Activated T-helper 1 cell treated with anti-CD3 and anti-CD28 coated beads, Interleukin-2, amount 50 U/mL, for 16 hours (primary cell): ENCODE measurements at places on chromosomes 12 and 14.

DNA sequence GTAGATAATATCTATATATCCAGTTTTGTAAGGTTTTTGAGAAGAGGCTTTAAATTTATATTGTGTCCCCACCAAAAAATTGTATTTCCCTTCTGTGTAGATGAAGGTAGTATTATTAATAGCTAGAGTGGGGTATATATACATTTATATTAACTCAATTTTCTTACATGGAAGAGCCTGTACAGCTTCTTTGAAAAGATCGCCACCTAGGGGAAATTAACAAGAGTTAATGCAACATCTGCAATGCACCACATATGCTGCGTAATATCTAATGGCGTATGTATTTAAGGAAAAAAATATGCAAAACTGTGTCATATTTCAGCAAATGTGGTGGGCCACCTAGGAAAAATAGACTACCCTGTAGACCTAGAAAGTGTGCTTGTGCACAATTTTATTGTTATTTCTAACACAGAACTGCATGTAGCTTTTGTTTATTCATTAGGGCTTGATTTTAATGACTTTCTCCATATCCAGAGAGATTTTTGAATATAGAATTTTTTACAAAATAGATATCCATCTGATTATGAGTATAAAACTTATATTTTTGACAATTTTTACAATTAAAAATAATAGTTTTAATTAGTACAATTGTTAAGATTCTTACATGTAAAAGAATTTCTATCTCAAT lies 14.0 kb downstream of the CCER1 start:
- no peak for DNase-seq

DNA sequence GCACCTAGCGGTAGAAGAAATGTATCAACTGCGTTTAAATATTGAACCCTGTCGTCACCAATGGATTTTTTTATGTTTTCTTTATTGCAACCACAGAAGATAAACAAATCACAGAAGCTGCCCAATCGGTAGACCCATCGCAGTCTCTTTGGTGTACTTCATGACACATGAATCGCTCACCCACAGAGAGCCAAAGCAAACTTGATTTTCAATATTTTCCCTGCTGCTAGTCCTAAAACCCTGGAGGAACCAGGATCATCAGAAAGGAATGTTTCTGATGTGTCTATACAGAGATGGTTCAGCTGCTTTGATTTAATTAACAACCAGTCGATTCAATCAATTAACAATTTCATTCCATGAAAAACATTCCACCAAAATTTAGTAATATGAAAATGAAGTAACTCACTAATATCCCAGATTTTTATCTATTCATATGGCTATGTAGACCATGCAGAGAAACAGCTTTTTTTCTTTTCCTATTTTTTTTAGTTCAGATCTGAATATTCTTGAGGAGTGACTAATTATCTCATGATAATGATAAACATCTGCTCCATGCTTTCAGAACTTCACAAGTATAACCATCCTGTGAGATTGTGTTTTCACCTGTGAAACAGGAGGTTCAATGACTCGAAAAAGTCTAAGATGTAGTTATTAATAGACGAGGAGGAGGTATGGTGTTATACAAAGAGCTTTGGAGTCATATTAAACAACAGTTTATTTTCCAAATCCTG lies 46.1 kb downstream of the DIO2 start:
- DNase-seq, result no peak

DNA sequence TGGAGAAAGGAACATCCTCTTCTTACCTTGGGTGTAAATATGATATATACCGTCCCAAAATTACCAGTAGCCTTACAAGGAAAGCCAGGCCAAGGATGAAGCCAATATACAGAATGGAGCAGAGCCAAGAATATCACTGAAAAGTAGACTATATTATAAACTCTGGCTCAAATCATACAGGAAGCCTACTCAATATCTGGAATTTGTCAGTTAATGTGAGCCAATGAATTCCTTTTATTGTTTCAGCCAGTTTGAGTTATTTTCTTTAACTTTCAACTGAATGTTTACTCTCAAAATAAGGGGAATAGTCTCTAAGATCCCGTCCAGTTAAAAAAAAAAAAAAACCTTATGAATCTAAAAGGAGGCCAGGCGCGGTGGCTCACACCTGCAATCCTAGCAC lies 9.8 kb upstream of the DENND5B start:
- no peak for DNase-seq

DNA sequence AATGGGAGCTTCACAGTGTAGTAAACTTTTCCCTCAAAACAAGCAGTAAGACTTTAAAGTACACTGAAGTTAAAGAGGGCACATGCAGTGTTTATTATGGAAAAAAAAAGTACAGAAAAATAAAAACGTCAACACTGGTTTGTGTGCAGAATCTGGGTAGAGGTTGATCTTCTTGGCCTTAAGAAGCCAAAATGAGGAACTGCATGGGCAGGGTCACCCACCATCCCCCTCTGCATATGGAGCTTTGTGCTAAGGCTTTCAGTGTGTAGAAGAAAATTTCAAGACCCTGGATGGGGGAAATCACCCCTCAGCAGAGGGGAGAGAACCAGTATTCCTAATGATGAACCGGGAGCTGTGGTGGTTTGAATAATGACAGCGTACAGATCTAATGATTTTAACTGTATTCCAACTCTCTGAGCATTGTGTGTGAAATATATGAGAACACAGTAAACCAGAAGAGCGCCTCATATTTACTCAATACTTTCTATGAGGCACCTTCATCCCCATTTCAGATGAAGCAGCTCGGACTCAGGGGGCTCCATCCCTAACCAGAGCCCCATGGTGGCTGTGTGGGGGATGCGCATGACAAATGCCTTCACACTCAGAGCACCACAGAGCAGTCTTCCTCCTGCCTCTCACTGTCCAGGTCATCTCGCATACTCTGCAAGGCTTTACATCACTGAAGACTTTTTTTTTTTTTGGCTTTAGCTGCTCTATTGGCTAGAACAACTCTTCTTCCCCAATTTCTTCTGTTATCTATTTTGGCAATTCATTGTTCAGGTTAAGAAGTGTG lies 33.4 kb downstream of the ACADS start:
- DNase-seq, result no peak

DNA sequence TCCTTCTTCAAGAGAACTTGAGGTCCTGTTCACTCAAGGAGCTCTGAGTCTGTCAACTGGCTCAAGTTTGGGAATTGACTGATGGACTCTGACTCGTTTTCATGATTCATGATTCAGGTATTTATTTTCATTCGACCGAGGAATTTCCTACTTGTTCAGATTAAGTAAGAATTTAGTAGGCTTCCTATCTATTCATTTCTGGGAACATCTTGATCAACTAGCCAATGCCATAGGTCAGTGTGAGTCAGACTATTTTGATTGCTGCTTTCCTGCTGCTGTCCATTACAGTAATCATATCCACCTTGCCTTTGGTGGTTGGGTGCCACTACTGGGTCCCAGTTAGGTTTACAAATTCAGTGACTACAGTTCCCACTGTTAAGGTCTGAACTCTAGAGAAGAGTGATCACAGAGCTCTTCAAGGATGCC lies 6.1 kb downstream of the FAM186A start:
- no peak for DNase-seq

DNA sequence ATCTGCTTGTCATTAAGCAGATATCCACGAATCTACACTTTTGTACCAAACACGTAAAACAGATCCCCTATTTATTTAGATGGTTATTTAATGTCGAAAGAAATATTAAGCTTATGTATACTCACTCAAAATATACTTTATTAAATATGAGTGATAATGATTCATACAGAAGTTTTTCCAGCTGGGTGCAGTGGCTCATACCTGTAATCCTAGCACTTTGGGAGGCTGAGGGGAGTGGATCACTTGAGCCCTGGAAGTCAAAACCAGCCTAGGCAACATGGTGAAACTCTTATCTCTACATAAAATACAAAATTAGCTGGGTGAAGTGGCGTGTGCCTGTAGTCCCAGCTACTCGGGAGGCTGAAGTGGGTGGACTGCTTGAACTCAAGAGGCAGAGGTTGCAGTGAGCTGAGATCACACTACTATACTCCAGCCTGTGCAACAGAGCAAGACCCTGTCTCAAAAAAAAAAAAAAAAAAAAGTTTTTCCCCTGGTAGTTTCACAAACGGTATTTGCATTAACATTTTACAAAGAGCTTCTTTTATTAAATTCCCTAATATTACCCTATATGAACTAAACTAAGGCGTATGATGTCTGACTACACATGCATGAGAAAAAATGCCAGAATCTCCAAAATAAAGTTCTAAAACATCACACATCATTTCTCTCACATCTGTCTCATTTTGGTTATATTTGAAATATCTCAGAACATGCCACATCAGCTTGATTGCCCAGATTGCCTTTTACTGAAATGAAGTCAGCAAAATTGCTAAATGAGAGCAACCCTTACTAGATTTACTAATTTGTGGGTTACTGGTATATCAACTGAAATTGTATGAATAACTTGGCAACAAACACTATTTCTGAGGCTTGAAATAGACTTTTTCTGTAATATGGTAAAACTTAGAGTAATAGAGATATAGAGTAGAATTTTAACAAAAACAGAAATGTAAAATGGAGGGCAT lies 74.9 kb downstream of the PAWR start:
- DNase-seq, result no peak

GRCh38 chr12:110079477-110080400 lies 31.4 kb upstream of the C12orf76 start:
- peak; percentile 42 for DNase-seq

- DNase-seq, result peak; percentile 28
Measured at GRCh38 chr14:77037938-77038568, 9.5 kb upstream of the IRF2BPL start.

DNA sequence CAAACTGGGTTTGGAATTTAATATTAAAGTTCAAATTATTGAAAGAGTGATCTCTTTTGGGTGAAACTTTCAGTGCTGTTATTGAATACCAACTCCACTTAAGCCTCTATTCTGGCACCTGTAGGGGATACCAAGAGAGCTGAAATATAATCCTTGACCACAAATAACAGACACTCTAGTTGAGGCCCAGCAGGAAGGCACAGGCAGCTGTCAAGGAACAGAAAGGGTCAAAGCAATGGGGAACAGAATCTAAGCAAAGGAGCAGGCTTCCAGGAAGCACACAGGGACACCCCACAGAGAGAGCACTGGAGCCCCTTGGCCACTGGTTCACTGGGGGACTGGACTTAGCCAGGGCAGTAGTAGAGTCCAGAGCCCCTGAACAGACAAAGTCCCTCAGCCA lies 120.9 kb upstream of the SFSWAP start:
- DNase-seq, result no peak

DNA sequence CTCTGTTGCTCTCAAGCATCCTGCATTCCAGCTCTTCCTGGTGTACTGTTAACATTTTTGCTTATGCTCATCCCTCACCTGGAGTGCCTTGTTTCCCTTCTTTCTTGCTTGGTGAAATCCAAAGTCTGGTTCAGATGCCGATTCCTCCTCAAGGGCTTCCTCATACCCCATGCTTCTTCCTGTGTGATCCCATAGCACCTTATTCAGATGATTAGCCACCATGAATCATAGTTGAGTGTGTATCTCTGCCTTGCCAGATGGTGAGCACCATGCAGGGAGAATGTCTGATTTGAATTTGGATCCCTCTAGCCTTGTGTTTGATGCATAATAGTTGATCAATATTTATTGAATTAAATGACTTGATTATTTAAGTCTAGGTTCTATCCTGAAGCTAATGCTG lies 39.4 kb upstream of the ANO4 start:
- no peak for DNase-seq

GRCh38 chr14:85549697-85550096 lies 19.8 kb downstream of the FLRT2 start:
- DNase-seq, result no peak

GRCh38 chr14:88940671-88941070 lies 116.2 kb downstream of the TTC8 start:
- no peak for DNase-seq

- DNase-seq, result no peak
Measured at GRCh38 chr12:115799610-115800009, 477.9 kb downstream of the MED13L start.

- DNase-seq, result no peak
Measured at GRCh38 chr12:75641031-75641780, 129.8 kb upstream of the KRR1 start.

GRCh38 chr12:29309320-29309902 lies 71.6 kb downstream of the ERGIC2 start:
- no peak for DNase-seq
